Spinal cord (tissue), 10 donors: ENCODE measurements at places on chromosomes 3 and 15. TPM values are rescaled to one million over a fixed set of nuclear protein-coding genes. Genes with fewer than 3 reads are reported as not detected.

Gene SNX33
- 5.9 TPM for total RNA-seq

DNA sequence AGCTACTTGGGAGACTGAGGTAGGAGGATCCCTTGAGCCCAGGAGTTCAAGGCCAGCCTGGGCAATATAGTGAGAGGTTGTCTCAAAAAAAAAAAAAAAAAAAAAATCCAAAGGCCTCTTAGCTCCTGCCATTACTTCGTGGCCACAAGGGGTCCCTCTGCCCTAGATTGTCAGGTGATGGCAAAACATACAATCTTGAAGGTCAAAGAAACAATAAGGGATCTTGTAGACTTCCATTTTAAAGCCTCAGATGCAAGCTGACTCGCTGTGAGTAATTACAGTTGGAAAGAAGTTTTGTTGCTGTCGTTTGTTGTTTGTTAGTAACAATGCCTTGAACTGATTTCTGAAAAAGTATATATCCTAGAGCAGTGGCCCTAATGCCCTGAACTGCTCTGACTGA, 55.9 kb upstream of the PLCL2 start:
- no peaks in the 10 kb centered on the region for H3K36me3 ChIP-seq
- no peak overlapping the region for H3K4me3 ChIP-seq
- no peaks in the 10 kb centered on the region for H3K4me1 ChIP-seq
- no peak for DNase-seq

- H3K36me3 ChIP-seq, result no peaks in the 10 kb centered on the region
- no peaks in the 10 kb centered on the region for H3K4me1 ChIP-seq
- no peaks in the 10 kb centered on the region for H3K27me3 ChIP-seq
Observed at GRCh38 chr3:157477441-157477840, 25.8 kb downstream of the VEPH1 start.

GRCh38 chr3:25473246-25473645, 45.2 kb downstream of the RARB start:
- no peak overlapping the region for H3K4me3 ChIP-seq
- no peaks in the 10 kb centered on the region for H3K27me3 ChIP-seq
- H3K4me1 ChIP-seq, result peaks cover 8% of the 10 kb centered on the region

DNA sequence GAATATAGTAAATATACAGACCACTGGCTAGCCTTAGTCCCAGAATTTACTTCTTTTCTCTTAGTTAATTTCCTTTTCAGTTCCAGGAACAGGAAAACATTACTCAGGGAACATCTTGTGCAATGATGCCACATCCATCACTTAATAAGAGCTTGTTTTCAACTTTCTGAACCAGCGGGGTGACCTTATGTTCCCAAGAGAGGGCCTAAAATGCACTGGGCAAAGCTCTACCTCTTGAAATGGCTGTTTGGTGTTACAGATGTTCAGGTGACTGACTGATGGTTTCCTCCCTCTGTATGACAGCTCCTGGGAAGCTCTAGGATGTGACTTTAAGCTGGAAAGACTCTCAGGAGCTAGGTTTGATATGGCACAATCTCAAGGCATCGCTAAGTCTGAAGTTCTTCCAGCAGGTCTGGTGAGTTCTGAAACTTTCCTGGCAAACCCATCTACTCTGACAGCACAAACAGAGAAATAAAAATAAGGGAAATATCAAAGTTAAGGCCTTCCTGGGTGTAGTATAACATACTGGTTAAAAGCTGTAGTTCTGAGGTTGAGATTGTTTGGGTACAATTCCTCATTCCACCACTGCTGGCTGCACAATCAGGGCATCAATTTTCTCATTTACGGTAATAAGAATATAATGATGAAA, 98.6 kb downstream of the ZIC1 start:
- H3K4me3 ChIP-seq, result no peak overlapping the region
- no peaks in the 10 kb centered on the region for H3K4me1 ChIP-seq
- DNase-seq, result no peak
- H3K36me3 ChIP-seq, result no peaks in the 10 kb centered on the region

Gene PLAAT1
- 9.3 TPM for total RNA-seq

DNA sequence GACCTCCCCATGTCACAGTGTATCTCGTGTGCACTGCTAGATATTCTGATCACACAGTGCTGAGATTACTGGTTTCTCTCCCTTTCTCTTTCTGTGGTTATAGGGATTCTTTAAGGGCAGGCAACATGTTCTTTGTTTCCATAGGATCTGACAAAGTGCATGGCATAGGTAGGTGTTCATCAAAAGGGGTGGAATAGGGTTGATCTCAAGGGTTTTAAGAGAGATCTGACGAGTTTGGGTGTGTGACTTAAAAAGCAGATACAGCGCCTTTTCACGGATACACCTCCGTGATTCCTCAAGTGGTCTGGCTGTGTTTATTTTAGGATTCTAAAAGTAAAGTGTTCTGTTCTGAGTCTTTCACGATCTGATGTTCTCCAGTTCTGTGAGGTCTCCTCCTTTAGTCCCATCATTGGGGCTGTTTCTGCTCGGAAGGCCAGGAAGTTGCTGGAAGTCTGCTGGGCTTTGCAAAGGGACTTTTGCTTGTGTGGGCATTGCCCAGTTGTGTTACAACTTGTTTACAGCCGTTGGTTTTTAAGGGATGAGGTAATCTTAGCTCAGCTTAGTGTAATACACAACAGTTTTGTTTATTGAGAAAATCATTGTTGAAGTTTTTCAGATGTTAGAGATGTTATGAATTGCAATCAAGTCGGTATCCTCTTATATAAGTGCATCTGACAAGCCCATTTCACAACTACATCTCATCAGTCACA, 34.8 kb downstream of the IGF1R start:
- H3K27ac ChIP-seq, result no peak overlapping the region
- no peaks in the 10 kb centered on the region for H3K27me3 ChIP-seq
- H3K36me3 ChIP-seq, result no peaks in the 10 kb centered on the region

- no peaks in the 10 kb centered on the region for H3K27me3 ChIP-seq
- no peak overlapping the region for H3K4me3 ChIP-seq
- no peak overlapping the region for H3K27ac ChIP-seq
- no peaks in the 10 kb centered on the region for H3K4me1 ChIP-seq
- DNase-seq, result no peak
Observed at GRCh38 chr3:150271591-150271960, 136.5 kb upstream of the TSC22D2 start.

DNA sequence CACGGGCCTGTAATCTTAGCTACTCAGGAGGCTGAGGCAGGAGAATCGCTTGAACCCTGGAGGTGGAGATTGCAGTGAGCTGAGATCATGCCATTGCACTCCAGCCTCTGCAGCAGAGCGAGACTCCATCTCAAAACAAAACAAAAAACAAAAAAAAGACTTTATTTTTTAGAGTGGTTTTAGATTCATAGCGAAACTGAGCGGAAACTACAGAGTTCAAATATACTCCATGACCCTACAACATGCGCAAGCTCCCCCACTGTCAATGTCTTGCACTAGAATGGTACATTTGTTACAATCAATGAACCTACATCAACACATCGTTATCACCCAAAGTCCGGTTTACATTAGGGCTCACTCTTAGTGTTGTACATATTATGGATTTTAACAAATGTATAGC, 2.2 kb upstream of the CRTAP start:
- H3K4me3 ChIP-seq, result no peak overlapping the region
- no peak for DNase-seq
- H3K36me3 ChIP-seq, result no peaks in the 10 kb centered on the region
- peaks cover 10% of the 10 kb centered on the region for H3K4me1 ChIP-seq

Gene GPX1
- 71.2 TPM for total RNA-seq

Gene ZNF774
- total RNA-seq, result 6.6 TPM

DNA sequence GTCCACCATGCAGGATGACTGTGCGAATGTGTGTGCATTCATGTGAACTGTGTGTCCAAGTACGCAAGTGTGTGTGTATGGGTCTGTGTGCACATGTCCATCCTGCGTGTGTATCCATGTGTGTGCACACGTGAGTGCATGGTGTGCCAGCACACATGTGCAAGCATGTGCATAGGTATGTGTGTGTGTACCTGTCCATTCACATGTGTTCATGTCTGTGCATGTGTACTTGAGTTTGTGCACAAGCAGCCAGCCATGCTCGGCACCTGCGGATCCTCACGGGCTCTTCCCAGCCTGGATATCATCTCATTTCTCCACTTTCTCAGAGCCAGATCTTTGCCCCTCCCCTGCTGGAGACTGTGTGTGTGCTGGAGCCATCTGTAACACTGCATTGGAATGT, 18.7 kb upstream of the PLXNA1 start:
- DNase-seq, result no peak
- peaks cover 26% of the 10 kb centered on the region for H3K36me3 ChIP-seq
- no peaks in the 10 kb centered on the region for H3K27me3 ChIP-seq
- H3K4me1 ChIP-seq, result peaks cover 29% of the 10 kb centered on the region
- no peak overlapping the region for H3K27ac ChIP-seq
- no peak overlapping the region for H3K4me3 ChIP-seq

DNA sequence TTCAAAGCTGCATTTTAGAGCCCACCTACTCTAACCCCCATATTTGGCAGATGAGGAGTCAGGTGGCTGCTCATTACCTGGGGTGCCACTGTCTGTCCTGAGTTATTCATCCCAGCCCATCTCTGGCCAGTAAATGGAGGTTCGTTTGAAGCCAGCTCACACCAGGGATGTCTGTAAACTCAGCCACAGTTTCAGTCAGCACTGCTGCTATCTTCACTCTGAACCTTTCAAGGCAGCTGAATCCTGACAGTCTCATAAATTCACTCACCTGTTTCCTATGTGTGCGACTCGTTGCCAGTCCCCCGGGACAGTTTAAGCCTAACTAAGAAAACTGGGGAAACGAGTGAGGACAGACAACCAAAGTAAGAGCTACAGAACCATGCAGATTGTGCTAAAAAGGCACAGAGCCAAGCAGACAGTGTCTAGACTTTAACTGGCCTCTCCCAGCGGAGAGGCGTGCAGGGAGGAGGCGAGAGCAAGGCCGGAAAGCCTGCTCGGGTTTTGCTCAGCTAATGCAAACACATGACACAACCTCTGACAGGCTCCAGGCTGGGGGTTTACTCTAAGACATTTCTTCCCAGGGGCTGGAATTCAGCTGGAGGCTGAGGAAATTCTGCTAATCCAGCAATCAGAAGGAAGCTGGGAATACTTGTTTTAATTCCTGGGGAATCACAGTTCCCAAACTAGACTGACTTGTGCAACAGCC, 12.0 kb downstream of the FSTL1 start:
- peaks cover 19% of the 10 kb centered on the region for H3K4me1 ChIP-seq
- H3K27ac ChIP-seq, result peak overlapping the region; percentile 81
- peak; percentile 67 for DNase-seq
- peaks cover 5% of the 10 kb centered on the region for H3K36me3 ChIP-seq

Gene STARD9
- 26.2 TPM for total RNA-seq

Gene ITGA11
- total RNA-seq, result 9.0 TPM

GRCh38 chr15:67838789-67839332, 984 bp downstream of the RNU6-1 start:
- H3K4me1 ChIP-seq, result peaks cover 53% of the 10 kb centered on the region
- H3K4me3 ChIP-seq, result peak overlapping the region; percentile 99
- no peak for DNase-seq
- peaks cover 29% of the 10 kb centered on the region for H3K27me3 ChIP-seq

Gene CLDN16
- total RNA-seq, result 0.39 TPM

DNA sequence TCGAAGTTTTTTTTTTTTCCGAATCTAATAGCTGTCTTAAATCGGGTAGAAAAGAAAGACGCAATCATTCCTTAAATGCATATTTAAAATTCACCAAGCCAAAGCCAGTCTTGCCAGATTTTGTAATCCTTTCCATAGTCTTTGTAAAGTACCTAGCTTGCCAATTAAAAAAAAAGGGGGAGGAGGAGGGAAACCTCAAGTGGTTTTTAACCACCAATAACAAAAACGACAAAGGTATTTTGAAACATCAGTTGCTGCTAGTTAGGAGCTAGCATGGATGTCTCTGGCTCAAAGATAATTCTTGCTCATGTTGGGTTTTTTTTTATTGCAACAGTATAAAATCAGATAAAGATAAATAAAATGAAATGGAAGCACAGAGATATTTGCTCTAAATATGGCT, 187.9 kb downstream of the MECOM start:
- no peaks in the 10 kb centered on the region for H3K36me3 ChIP-seq
- no peaks in the 10 kb centered on the region for H3K27me3 ChIP-seq
- H3K4me1 ChIP-seq, result no peaks in the 10 kb centered on the region
- no peak overlapping the region for H3K27ac ChIP-seq
- no peak for DNase-seq
- H3K4me3 ChIP-seq, result no peak overlapping the region

DNA sequence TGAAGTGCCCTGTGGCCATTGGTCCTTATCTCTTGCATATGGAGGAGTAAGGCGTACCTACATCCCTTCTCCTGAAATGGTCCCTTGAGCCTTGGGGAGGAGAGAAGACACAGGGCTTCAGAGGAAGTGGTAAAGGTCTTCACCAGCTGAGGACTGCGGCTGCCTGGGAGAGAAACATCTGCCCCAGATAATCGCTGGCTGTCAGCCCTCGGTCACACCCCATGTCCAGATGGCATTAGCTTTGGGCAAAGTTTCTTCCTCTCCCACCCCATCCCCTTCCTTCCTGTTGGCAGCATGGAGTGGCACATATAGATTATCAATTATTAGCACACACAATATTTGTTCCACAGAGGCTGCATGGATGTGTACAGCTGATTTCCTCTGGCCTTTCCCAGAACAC, 61.6 kb downstream of the LRTM1 start:
- no peaks in the 10 kb centered on the region for H3K4me1 ChIP-seq
- H3K36me3 ChIP-seq, result no peaks in the 10 kb centered on the region
- no peak overlapping the region for H3K27ac ChIP-seq
- no peak for DNase-seq
- no peak overlapping the region for H3K4me3 ChIP-seq
- peaks cover 2% of the 10 kb centered on the region for H3K27me3 ChIP-seq

Gene APPL1
- total RNA-seq, result 69.9 TPM

Gene FETUB
- not detected for total RNA-seq

Gene ACOX2
- total RNA-seq, result 11.1 TPM

DNA sequence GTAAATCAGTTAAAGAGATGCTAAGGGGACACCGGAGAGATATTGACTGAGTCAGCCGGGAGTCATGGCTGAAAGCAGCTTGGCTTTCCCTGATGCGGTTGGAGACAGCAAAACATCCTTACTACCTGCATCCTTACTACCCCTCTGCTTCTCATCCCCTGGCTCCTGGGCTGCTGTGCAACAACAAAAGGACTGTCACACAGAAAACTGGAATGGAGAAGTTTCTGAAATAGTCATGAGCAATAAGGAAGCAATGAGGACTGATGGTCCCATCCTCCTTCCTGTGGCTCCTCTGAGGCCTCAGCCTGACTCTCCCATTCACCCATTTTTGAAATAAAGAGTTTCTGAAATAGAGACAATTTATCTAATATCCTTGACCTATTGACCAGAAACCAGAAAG, 1.1 kb downstream of the HCLS1 start:
- no peak overlapping the region for H3K4me3 ChIP-seq
- H3K27me3 ChIP-seq, result no peaks in the 10 kb centered on the region
- DNase-seq, result no peak
- H3K27ac ChIP-seq, result no peak overlapping the region
- H3K36me3 ChIP-seq, result peaks cover 8% of the 10 kb centered on the region

- DNase-seq, result no peak
- H3K4me1 ChIP-seq, result no peaks in the 10 kb centered on the region
- peak overlapping the region; percentile 81 for H3K27ac ChIP-seq
- H3K36me3 ChIP-seq, result no peaks in the 10 kb centered on the region
Observed at GRCh38 chr15:55197362-55197705, 593 bp upstream of the RSL24D1 start.

- no peak for DNase-seq
- no peak overlapping the region for H3K27ac ChIP-seq
- H3K36me3 ChIP-seq, result no peaks in the 10 kb centered on the region
Observed at GRCh38 chr3:122475316-122475715, 39.4 kb downstream of the KPNA1 start.

- H3K27ac ChIP-seq, result no peak overlapping the region
- H3K4me3 ChIP-seq, result no peak overlapping the region
- no peak for DNase-seq
- no peaks in the 10 kb centered on the region for H3K36me3 ChIP-seq
Observed at GRCh38 chr3:73364517-73364916, 260.2 kb downstream of the PDZRN3 start.

GRCh38 chr3:16670191-16670590, 65.0 kb upstream of the DAZL start:
- H3K36me3 ChIP-seq, result no peaks in the 10 kb centered on the region
- no peak for DNase-seq
- no peaks in the 10 kb centered on the region for H3K27me3 ChIP-seq
- H3K4me1 ChIP-seq, result no peaks in the 10 kb centered on the region
